ENCODE measurements at places on chromosomes 5 and 9. TPM values are rescaled to one million over a fixed set of nuclear protein-coding genes. Genes with fewer than 3 reads are reported as not detected.

Gene ENTPD2
- 0.63 TPM for total RNA-seq

Gene ROR2
- 1.8 TPM for total RNA-seq

Gene C7
- not detected for total RNA-seq

Gene EIF4E1B
- total RNA-seq: not detected

Gene NR5A1
- not detected for total RNA-seq

Gene NUDT2
- 23.8 TPM for total RNA-seq

Gene CDH9
- not detected for total RNA-seq

Gene SPINK6
- not detected for total RNA-seq

Gene MED27
- total RNA-seq: 34.0 TPM

Gene PAPPA
- total RNA-seq: 24.8 TPM

Gene EGFLAM
- not detected for total RNA-seq

Gene MOB3B
- total RNA-seq: 8.7 TPM

Gene HAPLN1
- total RNA-seq: not detected

All from A549 treated with CORT108297 at 1 μM for 4 hours (cell line).